ENCODE measurements at places on chromosomes 7 and 10.

GRCh38 chr7:116786791-116787443, 75.5 kb upstream of the CAPZA2 start:
- no peak for DNase-seq

- peak; percentile 7 for DNase-seq
Measured at GRCh38 chr10:33248638-33249037, 85.8 kb downstream of the NRP1 start.

GRCh38 chr10:97593421-97593820, 3.9 kb downstream of the C10orf62 start:
- no peak for DNase-seq

GRCh38 chr10:24703700-24704099, 20.0 kb downstream of the ARHGAP21 start:
- DNase-seq = no peak

- DNase-seq = no peak
Measured at GRCh38 chr10:70162151-70162891, 8.0 kb downstream of the SAR1A start.

- DNase-seq = no peak
Measured at GRCh38 chr7:85805249-85805648, 618.4 kb upstream of the SEMA3D start.

DNA sequence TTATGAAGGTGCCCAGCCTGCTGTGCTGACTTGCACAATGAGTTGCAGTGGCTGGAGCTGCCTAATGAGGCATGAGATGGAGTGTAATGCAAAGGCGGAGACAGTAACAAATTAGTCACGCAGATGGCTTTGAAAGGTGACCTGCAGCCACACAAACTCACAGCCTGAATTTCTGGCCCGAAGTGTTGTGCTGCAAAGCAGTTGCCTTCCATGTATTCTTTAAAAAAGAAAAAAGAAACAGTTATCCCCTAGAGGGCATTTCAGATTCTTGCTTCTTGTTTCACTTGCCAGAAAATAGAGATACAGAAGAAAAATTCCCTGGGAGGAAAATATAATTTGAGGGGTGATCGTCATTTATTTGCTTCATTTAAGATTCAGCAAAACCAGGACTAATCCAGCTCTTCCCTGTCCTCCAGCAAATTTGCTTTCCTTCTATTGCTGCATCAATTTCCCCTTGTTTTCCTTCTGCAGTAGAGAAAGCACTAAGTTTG, 239.9 kb downstream of the ADRA2A start:
- no peak for DNase-seq

DNA sequence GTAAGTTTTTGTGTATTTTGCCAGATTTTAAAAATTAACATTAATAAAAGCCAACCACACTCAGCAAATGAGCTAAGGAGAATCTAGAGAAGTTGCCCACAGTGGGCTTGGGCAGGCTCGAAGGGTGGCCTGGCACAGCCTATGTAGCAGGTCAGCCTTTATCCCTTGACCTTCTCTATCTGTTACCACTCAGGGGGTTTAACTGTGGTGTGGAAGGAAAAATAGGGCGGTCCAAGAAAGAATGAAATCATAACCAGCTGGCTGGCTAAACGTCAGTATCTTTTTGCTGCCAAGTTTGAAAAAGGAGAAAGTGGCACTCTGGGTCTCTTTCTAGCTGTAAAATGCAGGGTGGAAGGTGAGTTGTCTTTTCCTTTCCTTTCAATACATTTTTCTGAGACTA, 130.3 kb upstream of the ASAH2 start:
- no peak for DNase-seq

DNA sequence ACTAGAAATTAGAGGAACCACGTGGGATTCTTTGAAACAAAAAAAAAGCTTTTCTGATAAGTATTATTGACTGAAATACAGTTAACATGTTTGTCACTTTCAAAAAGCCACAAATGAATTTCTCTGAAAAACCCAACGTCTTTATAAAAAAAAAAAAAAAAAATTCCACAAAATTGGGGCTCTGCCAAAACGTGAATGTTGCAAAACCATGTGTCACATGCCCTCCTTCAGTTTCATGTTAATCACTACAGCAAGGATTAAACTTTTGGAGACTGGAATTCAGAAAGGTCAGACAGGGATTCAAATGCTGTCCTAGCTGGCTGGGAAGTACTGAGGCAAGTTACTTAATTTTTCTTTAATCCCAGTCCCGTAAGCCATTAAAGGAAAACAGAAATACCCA, 278.0 kb upstream of the KLF14 start:
- DNase-seq = no peak

DNA sequence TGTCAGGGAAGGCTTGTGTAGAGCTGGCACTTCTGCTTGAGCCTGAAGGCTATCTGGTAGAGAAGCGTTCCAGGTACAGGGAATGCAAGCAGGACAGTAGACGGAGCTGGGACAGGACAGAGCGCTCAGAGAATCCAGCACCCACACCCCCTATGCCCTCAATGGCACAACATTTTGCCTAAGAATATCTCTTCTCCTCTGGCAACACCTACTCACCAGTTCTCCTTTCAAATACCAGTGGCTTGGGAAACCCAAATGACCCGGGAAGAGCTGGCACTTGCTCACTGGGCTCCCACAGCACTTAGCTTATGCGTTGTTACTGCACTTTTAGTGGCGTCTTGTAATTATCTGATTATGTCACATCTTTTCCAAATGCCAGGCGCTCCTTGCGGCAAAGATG, 118.6 kb downstream of the RNF216 start:
- no peak for DNase-seq

GRCh38 chr10:36612436-36612835, 513.0 kb upstream of the ANKRD30A start:
- DNase-seq = no peak

DNA sequence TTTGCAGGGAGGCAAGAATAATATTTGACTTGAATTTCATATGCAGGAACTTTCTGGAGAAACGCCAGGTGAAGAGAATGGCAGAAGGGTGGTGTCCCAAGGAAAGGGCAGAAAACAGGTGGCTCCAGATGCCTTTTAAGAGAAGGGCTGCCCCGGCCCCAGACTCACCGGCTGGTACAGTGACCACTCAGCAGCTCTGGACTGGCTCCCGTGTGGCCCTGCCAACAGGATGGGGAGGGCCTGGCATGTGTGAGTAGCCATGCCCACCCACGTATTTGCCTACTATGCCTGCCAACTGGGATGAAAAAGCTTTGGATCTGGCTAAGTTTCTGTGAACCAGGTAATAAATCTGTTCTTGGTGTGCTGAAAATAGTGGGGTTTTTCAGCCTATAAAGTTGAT, 159.5 kb downstream of the PRKAG2 start:
- no peak for DNase-seq

Measured in T-helper 1 cell (primary cell).